CD4-positive, alpha-beta memory T cell (primary cell): ENCODE measurements at places on chromosomes 3 and 15.

- DNase-seq, result no peak
Observed at GRCh38 chr3:133209871-133210550, 171.8 kb downstream of the TMEM108 start.

- no peak for DNase-seq
Observed at GRCh38 chr3:73041537-73041936, 19.9 kb upstream of the EBLN2 start.

DNA sequence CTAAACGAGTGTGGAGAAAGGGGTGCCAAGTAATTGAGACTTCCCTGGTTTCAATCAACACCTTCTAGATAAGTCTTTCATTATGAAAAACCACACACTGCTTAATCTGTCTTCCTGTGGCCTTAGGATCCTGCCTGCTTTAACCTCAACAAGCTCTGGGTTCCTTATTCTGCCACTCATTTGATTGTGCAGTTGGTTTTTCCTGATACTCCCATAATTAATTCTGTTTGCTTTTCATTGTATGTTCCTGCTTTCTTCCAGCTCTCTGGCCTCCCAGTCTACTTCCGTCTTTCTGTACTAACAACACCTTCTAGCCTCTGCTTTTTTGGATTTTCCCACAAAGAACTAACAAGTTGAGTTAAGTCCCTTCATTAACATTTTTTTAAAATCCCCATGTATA is 20.2 kb upstream of the GCNT3 start:
- no peak for DNase-seq

DNA sequence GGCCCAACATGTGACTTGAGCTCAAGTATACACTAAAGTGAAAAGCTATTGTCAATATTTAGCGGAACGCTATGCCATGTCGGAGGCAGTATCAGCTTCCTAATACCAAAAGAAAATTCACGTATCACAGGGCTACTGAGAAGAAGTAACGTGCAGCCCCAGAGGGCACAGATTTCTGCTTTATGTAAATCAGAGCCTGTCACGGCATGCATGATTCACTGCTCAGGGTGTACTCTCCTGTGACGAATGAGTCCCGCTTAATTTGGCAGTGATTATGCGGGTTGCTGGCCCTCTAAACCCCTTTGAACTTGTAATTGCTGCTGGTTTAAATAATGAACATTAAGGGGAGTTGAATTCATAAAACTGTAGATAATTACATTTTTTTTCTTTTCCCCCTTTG is 85.3 kb downstream of the MEIS2 start:
- DNase-seq, result no peak

GRCh38 chr3:170132335-170132734 is 49.2 kb downstream of the PHC3 start:
- DNase-seq, result no peak

DNA sequence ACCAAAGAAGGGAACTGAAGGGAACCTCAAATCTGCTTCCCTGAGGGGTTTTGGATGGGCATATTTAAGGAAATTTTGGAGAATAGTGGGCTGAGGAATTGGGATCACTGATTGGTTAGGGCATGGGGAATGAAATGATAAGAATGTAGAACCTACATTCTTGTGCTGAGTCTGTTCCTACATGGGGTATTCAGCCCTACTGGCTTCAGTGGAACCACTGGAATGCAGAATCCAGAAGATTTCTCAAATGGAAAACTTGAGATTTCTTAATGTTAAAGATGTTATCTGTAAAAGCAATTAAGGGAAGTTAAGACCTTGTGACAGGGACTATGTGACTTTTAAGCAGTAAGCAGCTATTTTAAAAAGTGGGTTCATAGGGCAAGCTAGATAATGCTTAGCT is 1062.4 kb downstream of the AGBL1 start:
- DNase-seq, result no peak

DNA sequence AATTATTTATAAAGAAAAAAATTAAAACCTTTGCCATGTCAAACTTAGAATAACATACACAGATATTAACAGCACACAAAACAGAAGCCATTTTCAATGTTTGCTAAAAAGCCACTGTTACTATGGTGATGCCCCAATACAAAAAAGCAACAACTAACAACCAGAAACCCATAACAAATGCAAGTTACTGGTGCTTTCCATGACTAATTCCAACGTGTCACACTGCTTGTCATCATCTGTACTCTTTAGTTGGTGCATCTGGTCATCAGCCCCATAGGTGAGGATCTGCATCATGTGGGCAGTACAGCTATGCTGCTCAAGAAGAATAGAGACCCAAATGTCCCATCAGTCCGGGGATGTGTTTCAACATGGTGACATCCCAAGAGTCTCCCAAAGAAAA is 52.8 kb downstream of the ATP8B4 start:
- DNase-seq, result no peak

- no peak for DNase-seq
Observed at GRCh38 chr15:64156652-64157331, 5.3 kb downstream of the SNX22 start.

DNA sequence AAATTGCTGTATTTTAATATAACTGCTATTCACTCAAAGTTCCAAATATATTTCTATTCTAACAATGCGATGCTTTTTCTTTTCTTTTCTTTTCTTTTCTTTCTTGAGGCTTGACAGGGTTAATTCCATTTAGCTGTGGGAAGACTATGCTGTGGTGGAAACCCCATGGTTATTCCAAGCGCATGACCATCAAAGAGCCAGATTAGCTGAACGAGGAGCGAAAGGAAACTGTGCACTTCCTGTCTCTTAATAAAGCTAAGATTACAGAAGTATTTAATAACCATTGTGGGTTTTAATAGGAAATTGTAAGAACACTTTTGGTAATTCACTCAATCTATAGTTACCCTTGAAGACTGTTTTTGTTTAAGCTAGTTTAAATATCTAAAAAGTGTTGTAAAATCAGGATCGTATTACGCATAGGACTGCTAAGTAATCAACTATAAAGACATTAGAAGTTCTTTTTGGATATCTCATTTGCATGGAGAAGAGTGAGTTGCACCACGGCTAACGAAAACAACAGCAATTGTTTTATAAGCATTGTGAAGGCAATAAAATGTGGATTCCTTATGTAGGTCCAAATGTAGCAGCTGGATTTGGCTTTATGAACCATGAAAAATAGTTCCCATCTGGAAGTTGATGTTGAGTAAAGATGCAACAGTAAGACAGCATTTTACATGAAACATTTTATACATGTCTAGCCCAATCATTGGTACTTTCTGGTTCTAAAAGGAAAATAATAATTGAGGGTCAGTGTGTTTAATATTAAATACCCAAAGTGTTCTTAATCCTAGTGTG is 105.4 kb downstream of the ZIC1 start:
- DNase-seq, result no peak

DNA sequence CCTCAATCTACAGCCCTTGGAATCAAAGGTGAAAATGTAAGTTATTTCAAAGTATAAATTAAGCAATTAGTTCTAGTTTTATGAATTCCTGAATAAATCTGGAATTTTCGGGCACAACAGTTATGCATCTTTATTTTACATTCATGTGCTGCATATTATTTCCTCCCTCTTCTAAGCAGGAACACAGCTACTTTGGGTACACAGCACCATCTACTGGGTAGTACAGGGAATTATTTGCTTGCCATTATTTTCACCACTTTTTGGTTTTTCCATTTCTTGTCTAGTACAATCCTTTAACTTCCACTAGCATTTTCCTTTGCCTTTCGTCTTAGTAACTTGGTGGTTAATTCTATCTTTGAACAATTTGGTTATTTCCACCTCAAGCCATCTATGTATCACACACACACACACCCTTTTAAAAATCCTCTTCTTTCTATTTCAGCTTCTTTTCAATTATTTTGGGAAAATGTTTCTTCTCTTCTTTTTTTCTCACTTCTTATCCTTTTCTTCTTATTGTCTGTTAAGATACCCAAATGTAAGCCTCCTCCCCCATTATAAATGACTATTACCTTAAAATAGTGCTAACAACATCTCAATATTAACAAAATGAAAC is 451.0 kb downstream of the MFSD1 start:
- no peak for DNase-seq

DNA sequence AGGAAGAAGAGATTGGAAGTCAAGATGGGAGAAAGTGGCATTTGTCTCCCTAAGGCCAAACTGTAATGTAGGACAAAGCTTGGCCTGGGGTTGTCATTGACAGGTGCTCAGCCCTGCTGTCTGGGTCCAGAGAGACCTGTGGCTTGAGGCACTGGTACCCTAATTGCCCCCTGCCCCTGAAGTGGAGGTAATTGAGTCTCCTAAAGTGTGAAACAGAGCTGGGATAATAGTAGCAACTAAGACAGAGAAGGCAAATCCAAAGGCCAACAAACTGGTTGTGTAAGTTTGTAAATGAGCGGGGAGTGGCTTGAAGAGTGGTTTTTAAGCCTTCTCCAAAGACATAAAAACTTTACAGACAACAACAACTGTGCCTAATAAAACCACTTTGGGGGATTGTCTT is 264.2 kb upstream of the ROPN1 start:
- no peak for DNase-seq

- DNase-seq, result no peak
Observed at GRCh38 chr3:137761099-137761562, 3.0 kb upstream of the SOX14 start.

GRCh38 chr3:8872261-8872660 is 91.0 kb downstream of the RAD18 start:
- no peak for DNase-seq

- no peak for DNase-seq
Observed at GRCh38 chr3:139378587-139379241, 10.7 kb downstream of the COPB2 start.

DNA sequence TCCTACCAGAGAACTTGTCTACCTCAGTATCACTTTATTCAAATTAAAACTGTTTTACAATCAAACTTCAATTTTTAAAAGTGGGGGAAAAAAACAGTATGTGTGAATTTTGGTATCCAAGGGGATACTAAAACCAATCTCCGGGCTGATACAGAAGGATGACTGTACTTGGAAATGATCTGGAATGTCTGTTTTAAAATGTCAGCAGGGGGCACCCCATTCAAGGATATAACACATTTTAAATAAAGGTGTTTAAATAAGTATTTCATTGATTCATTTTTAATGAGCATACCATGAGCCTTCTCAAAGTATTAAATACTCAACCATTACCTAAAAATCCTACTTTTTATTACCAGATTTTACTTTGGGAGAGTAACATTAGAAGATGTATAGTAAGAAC is 67.9 kb downstream of the ULK4 start:
- DNase-seq, result peak; percentile 26

DNA sequence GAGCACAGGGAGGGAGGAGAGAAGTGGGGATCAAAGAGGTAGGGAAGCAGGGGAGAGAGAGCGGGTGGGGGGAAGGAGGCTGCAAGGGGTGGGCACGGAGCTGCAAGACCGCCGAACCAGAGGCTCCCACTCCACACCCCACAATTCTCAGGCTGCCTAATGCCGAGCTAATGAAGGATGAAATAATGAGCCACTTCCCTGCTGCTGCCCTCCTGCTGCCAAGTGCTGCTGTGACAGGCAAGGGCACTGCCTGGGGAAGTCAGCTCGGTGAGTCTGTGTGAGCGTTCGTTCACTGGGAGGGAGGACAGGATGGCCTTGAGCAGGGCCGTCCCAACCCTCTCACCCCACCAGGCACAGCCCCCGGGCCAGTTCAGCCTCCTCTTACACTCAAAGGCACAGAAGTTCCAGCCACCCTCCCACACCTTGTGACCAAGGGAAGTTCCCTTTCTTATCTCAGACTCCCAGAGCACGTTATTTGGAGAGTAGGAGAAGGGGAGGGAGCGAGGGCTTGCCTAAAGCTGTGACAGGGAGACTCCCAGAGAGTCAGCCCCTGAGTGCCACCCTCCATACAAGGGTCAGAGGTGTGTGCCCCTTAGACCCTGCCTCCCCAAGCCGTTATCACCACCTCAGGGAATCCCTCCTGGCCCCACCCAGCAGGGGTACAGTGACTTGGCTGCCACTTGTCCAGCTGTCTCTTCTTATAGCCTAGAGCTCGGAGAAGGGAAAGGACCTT is 12.4 kb downstream of the GLYCTK start:
- no peak for DNase-seq

DNA sequence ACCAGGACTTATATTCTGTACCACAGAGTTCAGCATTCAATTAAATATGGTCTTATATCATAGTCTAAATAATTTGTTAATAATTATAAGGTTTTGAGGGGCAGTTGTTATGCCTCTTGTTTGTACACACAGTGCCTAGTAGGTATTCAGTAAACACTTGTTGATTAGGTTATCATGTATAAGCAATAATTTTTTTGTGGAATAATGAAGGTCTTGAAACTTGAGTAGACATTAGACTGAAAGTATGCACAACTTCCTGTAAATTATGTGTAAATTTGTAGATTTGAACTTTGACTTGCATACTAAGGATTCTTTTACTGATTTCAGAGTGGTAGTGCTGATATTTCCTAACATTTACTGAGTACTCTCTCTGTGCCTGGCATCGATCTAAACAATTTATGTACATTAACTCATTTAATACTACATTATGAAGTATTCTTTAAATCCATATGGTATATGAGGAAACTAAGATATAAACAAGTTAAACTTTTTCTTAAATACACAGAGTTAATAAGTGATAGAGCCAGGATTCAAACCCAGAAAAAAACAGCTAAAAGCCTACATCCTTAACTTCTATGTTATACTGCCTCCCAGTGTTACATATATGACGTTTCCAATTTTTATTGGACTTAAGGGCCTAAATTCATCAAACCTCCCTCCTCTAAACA is 65.1 kb downstream of the GLCE start:
- DNase-seq, result no peak

DNA sequence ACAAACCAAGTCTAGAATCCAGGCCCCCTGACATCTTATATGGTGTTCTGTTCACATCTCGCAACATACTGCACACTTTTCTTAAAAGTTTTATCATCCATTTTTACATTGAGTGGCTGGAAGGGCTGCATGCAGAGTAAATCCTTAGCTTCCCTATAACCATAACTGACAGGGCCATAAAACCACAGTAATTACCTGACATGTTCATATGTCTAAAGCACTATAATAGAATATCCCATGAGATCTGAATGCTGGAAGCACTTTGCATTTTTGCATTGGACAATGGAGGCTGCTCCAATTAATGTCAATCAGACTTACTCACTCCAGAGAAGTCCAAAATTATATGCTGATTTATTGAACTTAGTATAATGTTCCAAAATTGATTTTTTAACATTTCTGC is 86.6 kb upstream of the HES1 start:
- no peak for DNase-seq

- no peak for DNase-seq
Observed at GRCh38 chr15:31463521-31464102, 137.0 kb downstream of the KLF13 start.
